ENCODE measurements at places on chromosomes 11 and 22.

DNA sequence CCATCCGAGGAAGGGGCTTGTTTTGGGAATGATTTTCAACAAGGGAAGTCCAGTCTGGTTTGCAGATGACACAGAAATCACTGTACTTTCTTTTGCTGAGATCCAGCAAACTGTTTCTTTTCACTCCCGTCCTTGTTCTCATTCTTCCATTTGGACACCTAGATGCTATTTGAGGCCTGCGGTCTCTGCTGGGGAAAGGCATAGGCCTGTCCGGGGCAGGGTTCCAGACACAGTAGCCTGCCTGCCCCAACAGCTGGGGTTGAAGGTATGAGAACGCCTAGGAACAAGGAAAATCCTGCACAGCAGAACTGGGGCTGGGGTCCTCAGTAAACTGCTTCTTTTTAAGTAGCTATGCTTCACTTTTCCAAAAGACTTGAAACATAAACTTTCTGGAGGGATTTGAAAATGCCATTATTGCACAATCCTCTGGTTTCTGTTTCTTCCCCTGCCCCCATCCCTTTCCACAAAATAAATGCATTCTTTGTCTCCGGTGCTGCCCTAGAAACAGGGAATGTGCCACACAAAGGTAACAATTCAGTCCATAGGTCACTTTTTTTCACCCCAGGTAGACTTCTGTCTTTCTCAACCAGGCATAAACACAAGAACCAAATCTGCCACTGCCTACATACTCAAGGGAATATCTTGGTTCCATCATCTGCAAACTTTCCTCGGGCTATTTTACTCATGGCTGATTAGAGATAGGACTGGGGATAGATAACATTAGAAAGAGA is 174.8 kb upstream of the MTMR2 start:
- DNase-seq: no peak

DNA sequence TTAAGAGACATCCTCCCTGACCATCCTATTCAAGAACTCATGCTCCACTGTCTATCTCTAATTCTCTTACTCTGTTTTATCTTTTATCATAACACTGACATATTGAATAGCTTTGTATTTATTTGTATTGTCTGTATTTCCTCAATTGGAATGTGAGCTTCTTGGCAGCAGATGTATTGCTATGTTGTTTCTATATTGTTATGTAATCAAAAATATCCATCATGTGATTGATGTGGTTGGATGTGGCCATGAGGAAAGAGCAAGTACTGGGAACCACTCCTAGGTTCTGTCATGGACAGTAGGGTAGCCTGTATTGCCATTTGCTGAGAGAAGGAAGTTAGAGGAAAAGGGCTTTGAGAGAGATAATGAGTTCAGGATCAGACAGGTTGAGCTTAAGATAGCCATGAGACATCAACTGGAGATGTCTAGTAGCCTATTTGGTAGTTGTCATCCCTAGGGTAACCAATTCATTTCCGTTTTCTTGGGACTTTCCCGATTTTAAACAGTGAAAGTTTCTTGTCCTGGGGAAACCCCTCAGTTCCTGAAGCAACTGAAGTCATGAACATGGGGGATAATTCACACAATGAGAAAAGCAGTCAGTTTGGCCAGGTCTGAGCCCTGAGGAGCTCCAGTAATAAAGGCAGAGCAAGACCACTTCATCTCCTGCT is 404.5 kb downstream of the INSC start:
- no peak for DNase-seq

- no peak for DNase-seq
These were observed 84.8 kb downstream of the ADAMTS15 start for GRCh38 chr11:130533113-130533798.

GRCh38 chr22:50143096-50143495 is 27.4 kb upstream of the PANX2 start:
- DNase-seq: no peak

DNA sequence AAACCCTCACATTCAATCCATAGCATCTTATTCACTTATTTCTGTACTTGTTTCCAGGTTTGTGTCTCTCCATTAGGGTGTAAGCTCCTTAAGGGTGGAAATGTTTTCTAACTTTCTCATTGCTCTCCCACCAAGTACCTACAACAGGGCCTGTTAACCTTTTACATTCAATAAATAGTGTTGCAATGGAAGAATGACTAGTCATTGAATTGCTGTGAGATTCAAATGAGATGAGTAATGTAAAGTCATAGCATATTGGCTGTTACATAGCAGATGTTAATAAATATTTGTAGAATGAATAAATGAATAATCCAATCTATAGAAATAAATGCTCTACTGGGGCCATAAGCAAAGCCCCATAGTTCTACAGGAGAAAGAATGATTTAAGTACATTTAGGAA is 75.4 kb upstream of the DDI1 start:
- no peak for DNase-seq

DNA sequence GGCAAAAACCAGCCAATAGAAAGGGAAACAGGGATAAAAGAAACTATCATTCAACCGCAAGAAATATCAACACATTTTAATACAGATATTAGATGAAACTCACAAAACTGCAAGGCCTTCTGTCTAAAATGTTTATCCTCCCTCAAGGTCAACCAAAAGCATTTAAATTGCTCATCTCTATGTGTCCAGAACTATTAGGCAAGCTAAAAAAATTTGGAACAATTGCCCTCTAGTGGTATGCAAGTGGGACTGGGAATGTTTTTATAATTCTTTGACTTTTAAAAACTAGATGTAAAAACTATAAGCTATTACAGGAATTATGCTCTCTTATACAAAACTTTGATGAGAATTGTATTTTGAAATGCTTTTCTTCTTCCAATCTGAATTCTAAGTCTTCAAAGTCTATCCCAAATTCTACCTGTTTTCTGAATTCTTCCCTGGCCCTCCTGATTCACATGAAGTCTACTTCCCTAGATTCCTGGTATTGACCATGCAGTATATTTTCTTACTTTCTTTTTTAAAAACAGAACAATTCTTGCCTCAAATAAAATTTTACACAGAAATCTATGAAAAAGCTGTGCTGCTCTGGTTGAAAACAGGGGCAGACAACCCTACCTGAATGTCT is 4.9 kb downstream of the CWC15 start:
- peak; percentile 15 for DNase-seq

DNA sequence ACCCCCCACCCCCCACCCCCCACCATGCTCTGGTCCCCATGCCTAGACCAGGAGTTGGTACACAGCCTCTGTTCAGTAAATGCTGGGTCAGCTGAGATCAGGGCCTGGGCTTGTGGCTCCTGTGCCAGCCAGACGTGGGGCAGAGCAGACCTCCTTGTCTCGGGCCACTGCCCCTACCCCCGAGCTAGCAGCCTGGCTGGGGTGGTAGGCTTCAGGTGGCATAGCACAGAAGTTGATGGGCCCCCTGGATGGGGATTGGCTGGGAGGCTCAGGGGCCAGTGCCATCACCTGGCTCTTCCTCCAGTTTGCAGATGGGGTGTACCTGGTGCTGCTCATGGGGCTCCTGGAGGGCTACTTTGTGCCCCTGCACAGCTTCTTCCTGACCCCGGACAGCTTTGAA is 139.9 kb downstream of the PARVA start:
- DNase-seq: no peak

DNA sequence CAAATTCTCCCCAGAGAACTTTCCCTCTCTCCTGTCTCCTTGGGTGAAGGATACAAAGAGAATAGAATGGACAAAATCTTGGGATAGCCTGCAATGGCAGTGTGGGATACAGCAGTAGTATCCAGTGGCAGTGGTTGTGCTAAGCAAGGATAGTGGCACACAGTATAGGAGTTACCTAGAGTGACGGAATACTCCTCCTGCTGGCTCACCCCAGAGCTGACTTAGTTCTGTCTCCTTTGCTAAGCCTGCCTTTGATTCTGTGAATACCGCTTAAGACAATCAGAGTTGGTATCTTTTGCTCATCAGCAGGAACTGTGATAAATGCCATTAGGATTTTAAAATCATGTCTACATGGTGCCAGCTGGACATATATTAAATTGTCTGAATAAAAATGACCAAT is 404.3 kb downstream of the JRKL start:
- DNase-seq: no peak

Measured in CD4-positive, alpha-beta T cell treated with Interleukin-10 for 1 hour (primary cell).